Kasumi-1 (cell line): ENCODE measurements at places on chromosomes 6 and 20.

DNA sequence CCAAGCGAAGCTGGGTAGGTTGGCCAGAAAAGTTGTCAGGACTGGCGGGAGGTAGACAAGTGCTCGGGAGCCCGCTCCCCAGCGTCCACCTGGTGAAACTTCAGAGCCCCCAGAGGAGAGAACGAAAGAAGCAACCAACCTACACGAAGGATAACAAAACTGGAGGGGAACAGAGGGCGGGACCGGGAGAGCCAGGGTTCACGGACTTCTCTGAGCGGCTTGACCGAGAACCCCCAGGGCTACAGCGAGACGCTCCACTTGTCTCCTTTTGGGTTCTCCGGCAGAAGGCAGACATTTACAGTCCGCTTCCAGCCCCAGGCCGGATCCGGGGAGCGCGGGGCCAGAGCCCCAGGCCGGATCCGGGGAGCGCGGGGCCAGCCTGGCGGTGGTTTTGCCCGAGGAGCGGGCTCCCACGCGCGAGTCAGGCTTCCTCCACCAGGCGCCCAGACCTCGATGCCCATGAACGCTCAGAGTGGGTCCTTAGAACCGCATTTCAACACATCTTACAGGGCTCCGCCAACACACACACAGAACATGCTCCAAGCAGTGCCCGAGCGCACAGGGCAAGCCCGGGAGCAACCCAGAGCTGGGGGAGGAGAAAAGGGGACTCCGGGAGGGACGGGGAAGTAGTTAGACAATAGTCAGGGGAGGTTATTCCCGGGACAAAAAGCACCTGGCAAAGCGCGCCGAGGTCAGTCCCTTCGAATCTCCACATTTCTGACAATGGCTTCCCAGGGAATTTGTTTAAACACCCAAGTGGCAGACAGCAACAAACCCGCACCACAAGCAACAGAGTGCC, 1.1 kb downstream of the PTPRK start:
- DNase-seq: peak; percentile 25

- peak; percentile 55 for DNase-seq
These were observed 11.8 kb downstream of the TMEM14B start for GRCh38 chr6:10759312-10759839.

- DNase-seq: no peak
These were observed 275.2 kb downstream of the GMDS start for GRCh38 chr6:1970151-1970561.

GRCh38 chr6:137868721-137869548, 1.9 kb downstream of the TNFAIP3 start:
- DNase-seq: no peak

DNA sequence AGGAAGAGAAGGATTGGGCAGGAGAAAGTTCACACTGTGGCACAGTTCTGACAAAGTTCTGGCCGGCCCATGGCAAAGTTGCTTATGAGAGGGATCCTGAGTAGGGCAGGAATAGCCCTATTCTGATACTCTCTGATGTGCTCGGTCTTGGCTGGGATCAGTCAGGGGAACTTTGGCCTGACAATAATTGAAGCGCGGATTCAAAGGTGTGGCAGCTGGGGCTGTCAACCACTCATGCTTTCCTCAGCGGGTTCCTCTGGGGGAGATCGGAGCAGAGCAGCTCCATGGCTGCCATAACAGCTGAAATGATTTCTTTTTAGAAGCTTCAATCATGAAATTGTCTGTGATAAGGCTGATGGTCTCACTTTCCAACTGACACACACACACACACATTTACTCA, 714.1 kb downstream of the DHX35 start:
- no peak for DNase-seq

- DNase-seq: no peak
These were observed 154.9 kb upstream of the BMP2 start for GRCh38 chr20:6612606-6612923.
